ENCODE measurements at places on chromosomes 7 and 10.

DNA sequence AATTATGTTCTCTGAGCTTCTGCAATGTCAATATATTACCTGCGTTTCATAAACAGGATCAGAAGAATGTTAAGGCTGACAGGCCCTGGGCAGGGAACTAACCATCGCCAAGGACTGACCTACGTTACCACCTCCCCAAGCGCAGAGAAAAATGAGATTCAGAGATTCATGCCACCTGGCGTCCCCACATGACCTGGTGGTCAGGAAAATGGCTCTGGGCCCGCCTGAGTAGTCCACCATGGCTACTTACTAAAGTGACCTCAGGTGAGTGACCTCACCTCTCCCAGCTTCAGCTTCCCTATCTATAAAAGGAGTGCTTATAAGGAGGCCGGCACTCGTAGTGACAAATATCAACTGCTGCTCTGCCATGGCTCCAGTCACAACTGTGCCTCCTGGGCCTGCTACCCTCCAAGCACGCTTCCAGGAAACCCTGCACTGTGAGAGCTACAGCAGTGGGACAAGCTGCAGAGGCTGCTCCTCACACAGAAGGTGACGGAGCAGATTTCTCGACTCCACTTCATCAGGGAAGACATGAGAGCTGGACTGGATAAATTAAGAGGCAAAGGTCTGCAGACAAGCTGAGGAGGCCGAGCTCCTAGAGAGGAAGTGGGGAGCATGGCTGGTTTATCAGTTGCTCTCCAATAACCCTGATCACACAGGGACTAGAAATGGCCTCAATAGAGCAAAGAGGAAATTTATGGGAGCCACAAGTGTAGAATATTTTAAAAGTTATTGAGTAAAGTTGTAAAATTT, 103.0 kb downstream of the RNF216 start:
- no peak for DNase-seq

- peak; percentile 37 for DNase-seq
Observed at GRCh38 chr7:157612664-157613561, 276.1 kb downstream of the DNAJB6 start.

DNA sequence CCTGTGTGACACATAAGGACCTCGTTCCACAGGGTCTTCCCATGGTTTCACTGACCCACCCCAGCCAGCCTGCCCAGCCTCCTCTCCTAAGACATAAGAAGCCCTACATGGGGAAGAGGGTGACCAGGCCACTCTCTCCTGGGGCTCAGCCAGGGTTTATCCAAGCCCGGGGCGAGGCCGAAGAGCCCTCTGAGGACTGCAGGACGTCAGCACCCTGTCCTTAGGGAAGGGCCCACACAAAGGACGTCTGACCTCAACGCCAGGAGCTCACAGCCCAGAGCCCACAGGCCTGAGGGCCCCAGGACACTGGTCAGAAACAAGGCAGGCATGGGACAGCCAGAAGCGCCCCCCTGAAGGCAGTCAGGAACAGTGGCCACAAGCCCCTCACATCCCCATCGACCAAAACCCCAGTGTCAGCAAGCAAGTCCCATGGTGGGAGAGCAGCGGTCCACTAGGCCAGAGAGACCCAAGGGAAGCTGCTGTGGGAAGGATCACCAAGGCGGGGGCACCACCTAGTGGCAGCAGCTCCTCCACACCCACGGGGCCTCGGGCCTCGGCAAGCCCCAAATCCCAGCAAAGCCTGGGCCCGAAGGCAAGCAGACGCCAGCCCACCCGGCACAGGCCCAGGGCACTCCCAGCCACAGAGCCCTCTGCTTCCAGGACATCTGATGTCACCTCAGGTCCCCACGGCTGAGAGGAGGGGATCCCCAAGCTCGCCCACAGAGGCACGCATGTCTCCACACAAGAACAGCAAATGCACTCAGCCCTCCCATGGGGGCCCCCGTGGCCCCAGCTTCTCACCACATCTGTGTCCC, 23.4 kb downstream of the MAD1L1 start:
- peak; percentile 21 for DNase-seq

DNA sequence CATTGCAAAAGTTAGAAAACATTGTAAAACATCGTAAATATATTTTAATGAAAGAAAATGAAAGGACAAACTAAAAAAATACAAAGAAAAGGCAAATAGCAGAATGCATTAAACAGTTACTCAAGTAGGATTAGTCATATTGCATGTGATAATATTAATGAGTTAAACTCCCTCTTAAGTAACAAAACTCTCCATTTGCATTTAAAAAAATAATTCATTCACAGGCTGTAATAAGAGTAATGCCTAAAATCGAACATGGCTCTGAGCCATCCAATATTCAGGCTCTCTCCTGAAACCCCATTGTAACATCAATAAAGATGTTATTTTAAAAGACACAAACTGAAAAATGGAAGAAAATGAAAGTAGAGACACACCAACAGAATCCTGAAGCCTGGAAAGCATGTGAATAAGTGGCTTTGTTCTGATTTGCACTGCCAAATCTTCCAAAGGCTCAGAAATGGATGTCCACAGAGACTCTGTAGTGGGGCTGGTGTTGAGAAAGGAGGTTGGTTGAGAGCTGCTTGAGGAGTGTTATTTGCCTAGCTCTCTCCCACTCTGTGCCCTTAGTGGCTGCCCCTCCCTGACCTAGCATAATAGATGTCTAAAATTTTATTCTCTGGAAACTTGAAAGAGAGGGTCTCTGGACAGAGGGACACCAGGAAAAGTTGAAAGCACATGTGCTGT, 268.3 kb upstream of the MEOX2 start:
- no peak for DNase-seq

DNA sequence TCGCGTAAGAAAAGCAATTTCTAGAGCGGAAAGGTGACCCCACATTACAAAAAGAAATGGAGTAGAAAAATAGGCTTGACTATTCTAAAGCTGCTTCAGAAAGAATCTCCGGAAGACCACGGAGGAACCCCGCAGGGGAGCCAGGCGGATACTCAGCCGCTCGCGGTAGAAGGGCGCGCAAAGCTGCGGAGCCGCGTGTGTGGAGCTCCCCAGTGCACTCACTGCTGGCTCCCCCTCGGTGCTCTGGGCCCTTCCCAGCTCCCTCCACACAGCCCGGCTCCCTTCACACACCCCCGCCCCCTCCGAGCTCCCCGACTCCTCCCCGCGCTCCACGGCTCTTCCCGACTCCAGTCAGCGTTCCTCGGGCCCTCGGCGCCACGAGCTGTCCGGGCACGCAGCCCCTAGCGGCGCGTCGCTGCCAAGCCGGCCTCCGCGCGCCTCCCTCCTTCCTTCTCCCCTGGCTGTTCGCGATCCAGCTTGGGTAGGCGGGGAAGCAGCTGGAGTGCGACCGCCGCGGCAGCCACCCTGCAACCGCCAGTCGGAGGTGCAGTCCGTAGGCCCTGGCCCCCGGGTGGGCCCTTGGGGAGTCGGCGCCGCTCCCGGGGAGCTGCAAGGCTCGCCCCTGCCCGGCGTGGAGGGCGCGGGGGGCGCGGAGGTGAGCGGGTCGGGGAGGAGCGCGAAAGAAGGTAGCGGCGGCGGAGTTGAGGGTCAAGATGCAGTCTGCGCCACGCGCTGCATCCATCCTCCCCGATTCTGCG, at the start of gene STEAP2:
TSS of gene STEAP2 (plus strand) at position 350 of the 758 bp plus-strand sequence. CDS start 13,343 bp downstream, outside the sequence.
- peak; percentile 38 for DNase-seq

- DNase-seq, result no peak
Observed at GRCh38 chr7:85125651-85126131, 61.2 kb downstream of the SEMA3D start.

GRCh38 chr7:17651863-17652385, 288.4 kb downstream of the SNX13 start:
- DNase-seq, result no peak

GRCh38 chr7:144907577-144907976, 71.7 kb upstream of the TPK1 start:
- no peak for DNase-seq

GRCh38 chr7:22787951-22788350, 34.7 kb downstream of the TOMM7 start:
- DNase-seq, result no peak

Data from stimulated activated CD4-positive, alpha-beta T cell treated with anti-CD3 and anti-CD28 coated beads, Interleukin-1b, Interleukin-23, amount 100 ng/mL, for 24 hours (primary cell).